ENCODE measurements at places on chromosomes 16 and 17.

GRCh38 chr16:85594978-85595661 lies 18.0 kb upstream of the GSE1 start:
- DNase-seq = no peak

- DNase-seq = no peak
Observed at GRCh38 chr16:1485847-1486496, 2.8 kb downstream of the PTX4 start.

DNA sequence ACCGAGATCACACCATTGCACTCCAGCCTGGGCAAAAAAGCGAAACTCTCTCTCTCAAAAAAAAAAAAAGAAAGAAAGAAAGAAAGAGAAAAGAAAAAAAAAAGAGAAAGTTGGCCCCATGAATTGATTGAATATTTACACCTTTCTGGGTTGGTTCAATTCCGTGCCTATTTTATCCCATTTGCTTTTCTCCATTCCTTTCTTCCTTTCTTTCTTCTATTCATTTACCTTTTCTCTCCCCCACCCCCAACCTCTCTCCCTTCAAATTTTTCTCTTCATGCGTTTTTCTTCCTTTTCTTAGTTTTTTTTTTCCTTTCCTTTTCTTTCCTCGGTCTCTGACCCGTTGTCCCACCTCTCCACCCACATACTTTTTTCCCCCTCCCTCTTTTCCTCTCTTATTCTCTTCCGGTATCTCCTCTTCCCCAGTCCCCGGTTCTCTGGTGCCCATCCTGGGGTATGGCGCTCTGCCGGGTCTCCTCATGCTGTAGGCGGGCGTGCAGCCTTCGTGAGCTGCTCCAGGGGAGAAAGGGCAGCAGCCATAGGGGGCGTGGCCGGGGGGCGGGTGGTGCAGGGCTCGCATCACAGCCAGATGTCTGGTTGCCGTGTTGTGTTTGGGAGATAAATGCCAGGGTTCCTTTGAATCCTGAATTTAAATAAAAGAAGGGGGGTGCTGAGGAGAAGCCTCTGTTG lies 5.3 kb upstream of the COL1A1 start:
- DNase-seq = no peak

DNA sequence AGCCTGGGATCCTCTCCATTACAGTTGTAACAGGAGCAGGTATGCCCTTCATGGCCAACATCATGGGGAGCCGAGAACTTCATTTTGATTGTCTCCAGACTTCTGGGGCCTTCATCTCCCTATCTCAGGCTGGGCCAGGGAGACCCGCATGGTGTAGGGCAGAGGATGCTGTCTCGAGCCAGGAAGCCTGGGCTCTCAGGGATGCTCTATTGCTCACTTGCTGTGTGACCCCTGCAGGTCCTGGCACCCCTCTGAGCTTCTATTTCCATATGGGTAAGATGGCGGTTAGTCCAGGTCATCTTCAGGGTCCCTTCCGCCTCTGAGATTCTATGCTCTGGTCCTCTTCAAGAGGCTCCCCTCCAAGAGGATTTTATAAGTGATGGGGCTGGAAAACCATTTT lies 20.6 kb upstream of the RNF135 start:
- no peak for DNase-seq

- no peak for DNase-seq
Observed at GRCh38 chr17:15250135-15250860, 14.8 kb downstream of the PMP22 start.

- peak; percentile 83 for DNase-seq
Observed at GRCh38 chr17:81256616-81257015, 17.5 kb downstream of the NDUFAF8 start.

DNA sequence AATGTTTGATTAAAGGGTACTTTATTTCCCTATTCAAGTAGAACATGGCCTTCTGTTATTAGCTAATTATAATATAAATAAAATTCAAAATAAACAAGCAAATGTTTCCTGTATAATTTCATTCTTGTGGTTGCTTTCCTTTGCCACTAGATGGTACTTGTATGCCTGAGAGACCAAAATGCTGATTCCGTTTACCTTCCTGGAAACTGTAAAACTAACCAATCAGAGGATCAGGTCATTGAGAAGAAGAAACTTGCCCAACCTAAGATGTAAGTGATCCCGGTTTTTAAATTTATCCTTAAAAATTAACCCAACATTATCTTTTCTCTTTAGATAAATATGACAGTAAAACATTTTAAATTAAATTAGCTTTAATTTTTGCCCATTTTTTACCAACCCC lies 8.1 kb upstream of the ABCA5 start:
- DNase-seq = peak; percentile 41

- DNase-seq = no peak
Observed at GRCh38 chr16:87828907-87829621, 40.2 kb downstream of the SLC7A5 start.

DNA sequence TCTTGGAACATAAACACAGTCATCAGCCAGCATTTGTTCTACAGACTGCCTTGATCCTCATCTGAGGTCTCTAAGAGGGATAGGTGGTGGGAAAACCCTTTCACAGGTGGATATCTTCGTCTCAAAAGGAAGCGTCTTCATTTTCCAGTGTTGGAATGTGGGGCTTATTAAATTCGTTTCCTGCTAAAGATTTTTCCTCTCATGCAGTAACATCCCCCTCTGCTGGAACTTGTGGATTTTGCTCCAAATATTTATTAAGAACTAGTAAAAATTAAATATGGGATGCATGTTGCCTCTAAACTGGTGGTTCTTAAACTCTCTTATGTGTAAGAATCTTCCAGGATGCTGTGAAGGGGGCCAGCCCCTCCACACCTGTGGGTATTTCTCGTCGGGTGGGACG lies 20.1 kb upstream of the MLYCD start:
- DNase-seq = peak; percentile 47

All from AG08396 (cell line).